ENCODE measurements at places on chromosomes 3 and 15.

GRCh38 chr3:14890476-14890875 lies 56.9 kb upstream of the NR2C2 start:
- no peak for DNase-seq

DNA sequence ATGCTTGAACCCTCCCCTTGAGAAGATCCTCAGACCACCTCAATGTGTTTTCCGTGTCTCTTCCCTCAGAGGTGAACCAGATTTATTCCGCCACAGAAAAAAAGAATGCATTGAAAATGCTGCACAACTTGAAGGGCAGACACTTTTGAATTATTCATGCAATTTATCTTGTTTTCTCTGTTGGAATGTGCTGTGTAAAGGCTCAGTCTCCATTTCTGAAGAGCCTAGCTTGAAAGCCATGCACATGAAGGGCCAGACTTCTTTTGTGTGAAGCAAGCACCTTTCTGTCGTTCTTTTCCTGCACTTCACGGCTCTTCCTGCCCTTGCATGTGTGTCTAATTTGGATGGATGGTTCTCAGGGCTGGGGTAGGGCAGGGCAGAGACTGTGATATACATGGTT lies 79.0 kb upstream of the ATP13A5 start:
- DNase-seq, result no peak

DNA sequence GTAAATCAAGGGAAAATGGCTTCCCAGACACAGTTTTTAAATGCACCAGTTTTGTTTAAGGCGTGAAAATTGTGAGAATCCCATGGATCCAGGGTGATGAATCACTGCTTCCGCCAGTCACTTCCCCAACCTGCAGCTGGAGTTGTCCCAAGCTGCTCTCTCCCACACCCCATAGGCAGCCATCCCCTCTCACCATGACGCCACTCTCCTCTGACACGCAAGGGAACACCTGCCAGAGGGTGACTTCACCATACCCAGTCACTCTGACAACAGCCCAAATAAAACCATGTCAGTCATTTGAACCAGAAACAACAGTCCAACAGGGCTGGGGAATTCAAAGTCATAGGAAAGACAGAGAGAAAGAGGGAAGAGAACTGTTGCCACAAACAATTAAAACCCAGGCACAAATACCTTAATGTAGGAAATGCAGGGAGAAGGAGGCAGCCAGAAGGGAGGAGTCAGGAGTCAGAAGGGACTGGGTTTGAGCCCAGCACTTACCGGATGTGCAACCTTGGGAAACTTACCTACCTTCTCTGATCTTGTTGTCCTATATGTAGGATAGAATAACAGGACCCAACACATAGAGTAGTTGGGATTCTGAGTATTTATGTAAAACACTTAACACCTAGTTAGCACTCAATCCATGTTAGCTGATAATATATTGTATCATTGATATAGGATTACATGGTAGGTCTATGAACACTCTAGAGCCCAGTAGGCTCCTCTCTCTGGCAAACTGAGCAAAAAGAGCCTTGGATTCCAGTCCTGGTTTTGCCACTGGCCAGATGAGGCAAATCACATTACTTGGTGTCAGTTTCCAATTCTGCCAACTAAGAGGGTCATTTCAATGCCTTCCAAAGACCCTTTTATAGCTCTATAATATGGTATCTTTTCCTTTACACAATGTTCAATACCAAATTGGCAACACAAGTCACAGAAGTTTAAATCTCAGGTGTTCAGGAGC lies 326.3 kb upstream of the ICE2 start:
- no peak for DNase-seq

GRCh38 chr3:108914774-108915641 lies 38.7 kb downstream of the GUCA1C start:
- DNase-seq, result peak; percentile 10

- DNase-seq, result no peak
These were observed 28.6 kb upstream of the NDUFB4 start for GRCh38 chr3:120567370-120568201.

DNA sequence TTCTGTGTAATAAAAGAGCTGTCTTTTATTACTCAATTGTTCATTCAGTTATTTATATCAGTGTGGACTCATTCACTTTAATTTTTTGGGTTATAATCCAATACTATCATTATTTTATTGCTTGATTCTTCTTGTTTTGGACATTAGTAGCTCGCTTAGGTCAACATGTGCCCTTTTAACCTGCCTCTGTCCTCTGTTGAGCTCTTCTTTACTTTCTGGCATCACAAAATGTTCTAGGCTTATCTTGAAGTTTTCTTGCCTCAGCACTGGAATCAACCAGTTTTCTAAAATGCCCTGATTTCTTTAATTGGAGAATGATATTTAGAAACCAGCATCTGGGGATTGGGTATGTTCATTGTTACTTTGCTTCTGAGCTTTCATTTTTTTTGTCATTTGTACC lies 82.2 kb downstream of the LEKR1 start:
- no peak for DNase-seq

GRCh38 chr3:156781310-156782230 lies 44.6 kb upstream of the LEKR1 start:
- DNase-seq, result no peak

- peak; percentile 67 for DNase-seq
These were observed 8.1 kb downstream of the PPM1M start for GRCh38 chr3:52253314-52254304.

DNA sequence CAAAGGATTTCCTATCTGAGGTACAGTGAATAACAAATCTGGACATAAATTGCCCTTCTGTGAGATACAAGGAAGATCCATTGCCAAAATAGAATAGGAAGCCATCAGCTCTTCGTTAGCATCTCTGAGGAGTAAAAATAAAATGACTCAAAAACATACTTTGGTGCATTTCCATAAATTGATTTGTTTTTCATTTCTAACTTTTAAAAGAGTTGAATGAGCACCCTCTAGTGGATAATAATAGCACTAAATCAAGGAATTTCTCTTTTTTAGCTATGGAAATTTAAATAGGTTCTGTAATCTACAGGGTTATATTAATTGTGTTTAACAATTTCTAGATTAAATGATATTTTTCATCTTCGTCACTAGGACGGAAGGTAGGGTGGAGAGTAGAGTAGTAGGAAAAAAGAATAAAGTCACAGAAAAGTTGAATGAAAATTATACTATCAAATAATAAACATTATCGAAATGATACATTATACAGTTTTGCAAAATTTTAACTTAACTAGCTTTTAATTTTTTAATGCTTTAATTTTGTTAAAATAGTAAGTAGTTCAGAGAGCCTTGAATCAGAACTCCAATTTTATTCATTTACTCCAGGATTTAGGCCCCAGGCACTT lies 6.4 kb downstream of the NSUN3 start:
- DNase-seq, result no peak

DNA sequence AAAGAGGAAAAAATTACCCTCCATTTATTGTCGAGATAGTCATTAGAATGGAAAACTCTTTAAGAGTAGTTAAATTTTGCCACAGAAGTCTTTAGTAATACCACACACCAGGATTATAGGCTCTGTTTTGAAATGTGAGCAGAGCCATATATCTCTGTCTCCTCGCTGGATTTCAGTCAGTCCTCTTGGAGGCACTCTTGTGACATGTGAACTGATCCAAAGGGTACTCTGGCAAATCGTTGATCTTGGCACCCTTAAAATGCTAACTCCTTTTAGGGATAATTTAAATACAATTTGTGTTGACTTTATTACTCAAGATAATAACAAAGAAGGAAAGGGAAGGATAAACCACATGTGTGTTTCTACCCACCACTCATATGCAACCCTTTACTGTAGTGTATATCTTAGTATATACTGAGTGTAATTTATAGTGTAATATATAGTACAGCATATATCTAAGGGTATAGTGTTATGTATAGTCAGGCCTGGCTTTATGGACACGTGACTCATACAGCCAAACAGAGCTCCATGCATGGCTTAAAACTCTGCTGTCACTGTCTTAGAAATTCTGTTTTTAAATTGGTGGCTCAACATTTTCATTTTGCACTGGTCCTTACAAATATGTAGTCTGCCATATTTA lies 12.3 kb upstream of the KPNA4 start:
- DNase-seq, result no peak

- DNase-seq, result no peak
These were observed 74.2 kb downstream of the PLSCR2 start for GRCh38 chr3:146395164-146395563.

- DNase-seq, result no peak
These were observed 218.0 kb upstream of the CDIN1 start for GRCh38 chr15:36361351-36361870.

- DNase-seq, result no peak
These were observed 116.0 kb downstream of the P3H2 start for GRCh38 chr3:190004656-190005055.

DNA sequence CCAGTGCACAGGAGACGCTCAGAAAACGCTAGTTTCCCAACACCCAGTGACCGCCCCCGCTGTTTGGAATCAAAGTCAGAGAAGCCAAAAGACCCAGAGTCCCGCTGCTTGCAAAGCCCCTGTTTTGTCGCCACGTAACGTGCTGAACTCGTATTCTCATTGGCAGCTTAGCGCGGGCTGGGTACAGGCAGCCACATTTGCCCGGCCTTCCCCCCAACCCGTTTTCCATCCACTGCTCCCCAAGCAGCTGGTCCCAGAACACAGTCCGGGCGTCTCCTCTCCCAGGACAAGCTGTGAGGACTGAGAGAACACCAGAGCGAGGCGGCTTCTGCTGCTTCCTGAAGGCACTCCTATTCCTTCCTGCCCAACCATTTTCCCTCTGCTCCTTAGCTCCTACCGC lies 54.8 kb downstream of the RASGRF1 start:
- DNase-seq, result no peak

- no peak for DNase-seq
These were observed 2.5 kb upstream of the EOMES start for GRCh38 chr3:27724459-27725197.

DNA sequence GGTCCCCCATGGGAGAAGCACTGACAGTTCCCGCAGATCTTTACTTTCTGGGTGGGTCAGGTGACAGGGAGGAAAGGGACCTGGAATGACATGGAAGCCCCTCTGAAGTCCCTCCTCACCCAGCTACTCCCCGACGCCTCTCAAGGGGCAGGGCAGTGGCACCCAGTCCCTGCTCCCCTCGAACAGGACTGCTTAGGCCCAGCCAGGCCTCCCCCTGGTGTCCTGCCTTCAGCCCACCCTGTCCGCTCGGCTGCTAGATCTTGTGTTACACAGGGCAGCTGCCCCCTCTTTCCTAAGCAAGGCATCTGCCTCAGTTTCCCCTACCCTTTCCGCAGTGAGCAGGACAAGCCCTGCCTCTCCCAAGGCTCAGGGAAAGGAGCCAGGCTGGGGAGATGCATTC lies 226.5 kb downstream of the XXYLT1 start:
- DNase-seq, result no peak

DNA sequence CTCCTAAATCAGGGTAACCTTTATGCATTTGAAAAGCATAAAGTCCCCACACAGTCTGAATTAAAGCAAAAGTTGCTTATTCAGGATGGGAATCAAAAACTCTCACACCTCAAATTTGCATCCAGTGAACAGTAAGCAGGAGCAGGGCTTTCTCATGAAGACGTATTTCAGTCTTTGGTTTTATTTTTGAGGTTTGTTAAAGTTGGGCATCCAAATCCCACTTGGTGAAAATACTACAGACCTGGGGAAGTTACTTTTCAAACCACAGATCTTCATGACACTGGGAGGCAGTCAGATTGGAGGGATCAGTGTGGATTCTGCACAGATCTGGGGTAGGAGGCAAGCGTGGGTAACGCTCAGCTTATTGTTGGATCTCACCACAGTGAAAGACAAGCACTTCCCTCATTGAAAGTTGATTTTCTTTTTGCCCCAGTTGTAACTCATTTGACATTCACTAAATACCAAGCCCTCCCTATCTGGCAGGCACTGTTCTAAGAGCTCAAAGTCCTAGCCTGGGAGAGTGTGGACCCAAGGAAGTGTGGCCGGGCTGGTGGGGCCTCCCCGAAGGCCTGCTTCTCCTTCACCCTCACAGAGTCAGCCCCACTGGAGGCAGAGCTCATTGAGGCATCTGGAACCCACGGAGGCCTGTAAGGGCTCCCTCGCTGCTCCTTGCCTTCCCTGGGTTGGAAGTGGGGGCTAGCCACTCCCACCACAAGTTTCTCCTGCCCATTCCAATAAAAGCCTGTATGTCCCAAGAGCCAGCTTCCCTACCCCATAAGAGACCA lies 783 bp upstream of the ISG20 start:
- DNase-seq, result no peak

GRCh38 chr3:130465521-130465920 lies 51.5 kb upstream of the COL6A6 start:
- DNase-seq, result no peak

- no peak for DNase-seq
These were observed 161.6 kb downstream of the TIGIT start for GRCh38 chr3:114455432-114455831.

- no peak for DNase-seq
These were observed 329.1 kb downstream of the FOXP1 start for GRCh38 chr3:71254281-71255057.

DNA sequence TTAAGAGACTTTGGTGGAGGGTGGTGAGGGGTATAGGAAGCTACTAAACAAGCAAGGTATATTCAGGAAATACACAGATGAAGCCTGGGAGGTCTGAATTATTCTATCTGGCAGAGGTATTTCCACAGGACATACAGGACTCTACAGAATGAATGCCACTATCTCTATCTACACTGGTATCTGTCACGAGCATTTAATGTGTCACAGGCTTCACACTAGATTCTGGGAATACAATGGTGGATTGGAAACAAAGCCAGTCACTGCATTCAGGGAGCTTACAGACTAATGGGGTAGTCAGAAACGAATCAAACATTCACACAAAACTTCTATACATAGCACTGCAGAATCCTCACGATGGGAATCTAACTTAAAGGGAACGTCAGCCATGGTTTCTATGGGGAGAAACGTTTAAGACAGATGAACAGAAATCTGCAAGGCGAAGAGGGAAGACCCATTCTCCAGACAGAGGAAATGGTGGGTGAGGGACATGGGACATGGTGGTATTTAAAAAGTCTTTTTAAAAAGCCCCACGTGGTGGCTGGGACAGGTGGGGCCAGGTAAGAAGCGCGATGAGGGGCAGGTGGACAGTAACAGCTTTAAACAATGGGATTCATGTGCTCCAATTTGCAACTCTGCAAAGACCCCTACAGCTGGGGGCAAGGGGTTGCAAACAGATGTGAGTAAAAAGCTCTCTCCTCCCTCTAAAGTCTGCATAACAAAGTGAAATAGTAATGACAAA lies 16.5 kb downstream of the LRIG1 start:
- DNase-seq, result no peak

DNA sequence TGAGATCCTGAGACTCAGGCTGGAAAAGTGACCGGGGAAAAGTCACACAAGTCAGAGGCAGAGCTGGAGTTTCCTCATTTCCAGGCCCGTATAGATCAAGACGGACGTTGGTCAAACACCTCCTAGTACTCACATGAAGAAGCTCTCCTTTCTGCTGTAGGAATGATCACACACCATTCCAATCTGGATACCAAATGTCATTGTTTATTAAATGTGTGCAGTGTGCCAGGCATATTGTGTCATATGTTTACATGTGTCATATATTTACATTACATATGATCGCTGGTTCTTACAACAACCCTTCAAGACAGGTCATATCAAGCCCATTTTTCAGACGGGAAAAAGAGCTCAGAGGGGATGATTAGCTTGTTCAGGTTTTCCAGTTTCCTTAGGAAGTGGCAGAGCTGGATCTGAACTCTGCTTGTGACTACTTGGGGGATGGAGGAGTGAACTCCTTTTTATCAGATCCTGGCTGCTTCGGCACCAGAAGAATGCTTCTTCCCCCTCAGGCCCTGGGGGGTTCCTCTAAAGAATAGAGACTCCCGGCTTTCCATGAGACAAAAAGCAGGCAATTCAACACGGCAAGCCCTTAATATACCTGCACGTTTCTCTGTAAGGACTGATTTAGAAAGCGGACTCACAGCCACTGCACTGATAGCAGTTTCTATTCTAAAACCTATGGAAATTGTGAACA lies 41.9 kb downstream of the FAM43A start:
- DNase-seq, result no peak

All from stimulated activated CD8-positive, alpha-beta memory T cell treated with anti-CD3 and anti-CD28 coated beads, Interleukin-4, amount 100 ng/mL, for 4 hours (primary cell).